ENCODE measurements at places on chromosomes 1 and 21. TPM values are rescaled to one million over a fixed set of nuclear protein-coding genes. Genes with fewer than 3 reads are reported as not detected.

The FCRLB gene
- total RNA-seq, result 2.0 TPM

The SLC44A3 gene
- total RNA-seq, result 1.9 TPM

The SH2D1B gene
- total RNA-seq, result 0.18 TPM

The IFNLR1 gene
- 1.2 TPM for total RNA-seq

The CFHR2 gene
- total RNA-seq, result not detected

The RPTN gene
- total RNA-seq, result 0.07 TPM

The DMRTA2 gene
- 0.22 TPM for total RNA-seq

The EIF2D gene
- 36.6 TPM for total RNA-seq

The C21orf91 gene
- total RNA-seq, result 1.4 TPM

The PDZK1IP1 gene
- total RNA-seq, result 11.2 TPM

Data from A549 treated with ZK216348 at 1 μM for 4 hours (cell line).